Activated CD4-positive, CD25-positive, alpha-beta regulatory T cell treated with anti-CD3 and anti-CD28 coated beads, Interleukin-2, amount 50 U/mL, for 72 hours (primary cell): ENCODE measurements at places on chromosomes 4 and X.
A peak's percentile ranks its signal among the peaks of the same experiment; 100 is the strongest.

DNA sequence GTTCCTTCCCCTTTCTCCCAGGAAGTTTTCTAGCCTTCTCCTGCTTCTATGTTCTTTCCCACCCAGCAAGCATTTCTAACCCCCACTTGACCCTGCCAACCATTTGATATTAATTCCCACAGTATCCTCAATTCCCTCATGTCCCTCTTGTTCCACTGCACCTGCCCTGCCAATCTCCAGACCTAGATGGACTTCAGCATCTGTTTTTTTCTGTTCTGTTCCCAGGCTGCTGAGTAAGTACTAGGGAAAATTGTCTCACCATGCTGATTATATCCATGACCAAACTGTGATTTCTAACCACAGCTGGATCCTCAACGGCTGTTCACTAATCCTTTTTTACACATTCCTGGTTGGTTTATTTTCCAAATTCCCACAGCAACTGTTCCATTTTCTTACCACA lies 37.7 kb downstream of the CLCN5 start:
- no peak for DNase-seq

GRCh38 chrX:149131774-149132173 lies 373.3 kb downstream of the IDS start:
- DNase-seq, result no peak

DNA sequence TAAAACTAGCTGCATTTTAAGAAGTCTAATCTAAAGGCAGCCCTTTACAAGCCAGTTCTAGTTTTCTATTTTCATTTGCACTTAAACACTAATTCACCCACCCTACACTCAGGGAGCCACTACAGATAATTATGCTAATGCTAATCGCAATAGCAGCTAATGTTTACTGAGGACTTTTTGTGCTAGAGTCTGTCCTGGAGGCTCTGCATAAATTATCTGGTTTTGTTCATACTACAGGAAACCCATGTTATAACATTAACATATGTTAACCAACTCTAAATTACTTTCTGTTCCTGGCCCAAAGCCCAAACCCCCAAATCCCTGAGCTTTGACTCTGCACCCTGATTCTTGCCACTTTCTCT lies 480 bp upstream of the RADX start:
- no peak for DNase-seq

DNA sequence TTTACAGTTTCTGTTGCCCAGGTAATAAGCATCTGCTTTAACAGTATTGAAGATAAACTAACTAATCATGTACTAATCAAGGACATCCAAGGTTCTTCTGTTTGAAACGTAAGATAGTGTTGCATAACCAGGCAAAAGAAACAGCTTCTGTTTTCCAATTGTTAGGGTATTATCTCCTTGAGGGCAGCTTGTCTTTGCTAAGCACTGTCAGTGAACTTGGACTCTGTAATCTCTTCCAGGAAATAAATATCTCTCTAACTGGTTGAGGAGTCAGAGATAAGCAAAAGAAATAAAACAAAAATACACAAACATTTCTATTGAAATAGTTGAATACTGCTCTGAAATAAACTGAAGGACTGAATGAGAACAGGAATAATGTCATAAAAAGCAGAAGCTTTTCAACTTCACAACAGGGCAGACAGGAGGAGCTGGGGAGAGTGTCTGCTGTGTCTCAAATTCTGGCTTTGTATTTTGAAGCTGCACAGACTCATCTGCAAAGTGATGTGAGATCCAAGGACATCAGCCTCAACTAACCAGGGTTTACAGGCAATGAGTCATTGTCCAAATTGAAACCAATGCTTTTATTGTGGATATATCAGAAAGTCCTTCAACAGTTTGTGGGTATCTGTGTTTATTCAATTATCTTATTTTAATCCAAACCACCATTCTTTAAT lies 1253.0 kb upstream of the PCDH7 start:
- DNase-seq, result no peak

DNA sequence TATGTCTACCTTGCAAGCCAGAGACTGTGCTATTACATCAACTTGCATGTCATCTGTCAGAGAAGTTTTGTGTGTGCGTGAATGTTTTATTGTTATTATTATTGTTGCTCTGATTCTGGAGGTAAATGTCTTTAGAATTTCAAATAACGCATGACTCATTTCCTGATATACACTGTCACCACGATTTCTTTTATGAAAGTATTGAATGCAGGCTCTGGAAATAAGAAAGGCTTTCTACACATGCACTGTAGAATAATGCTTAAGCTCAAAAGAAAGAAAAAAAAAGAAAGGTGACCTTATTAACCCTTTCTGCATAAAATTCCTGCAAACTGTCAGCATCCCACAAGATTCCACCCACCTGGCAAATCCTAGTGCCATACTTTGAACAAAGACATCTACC lies 632.9 kb downstream of the ZNF674 start:
- no peak for DNase-seq

- no peak for DNase-seq
Observed at GRCh38 chr4:76035141-76035540, 729 bp downstream of the CXCL11 start.

- no peak for DNase-seq
Observed at GRCh38 chrX:46588263-46588662, 14.7 kb downstream of the CHST7 start.

DNA sequence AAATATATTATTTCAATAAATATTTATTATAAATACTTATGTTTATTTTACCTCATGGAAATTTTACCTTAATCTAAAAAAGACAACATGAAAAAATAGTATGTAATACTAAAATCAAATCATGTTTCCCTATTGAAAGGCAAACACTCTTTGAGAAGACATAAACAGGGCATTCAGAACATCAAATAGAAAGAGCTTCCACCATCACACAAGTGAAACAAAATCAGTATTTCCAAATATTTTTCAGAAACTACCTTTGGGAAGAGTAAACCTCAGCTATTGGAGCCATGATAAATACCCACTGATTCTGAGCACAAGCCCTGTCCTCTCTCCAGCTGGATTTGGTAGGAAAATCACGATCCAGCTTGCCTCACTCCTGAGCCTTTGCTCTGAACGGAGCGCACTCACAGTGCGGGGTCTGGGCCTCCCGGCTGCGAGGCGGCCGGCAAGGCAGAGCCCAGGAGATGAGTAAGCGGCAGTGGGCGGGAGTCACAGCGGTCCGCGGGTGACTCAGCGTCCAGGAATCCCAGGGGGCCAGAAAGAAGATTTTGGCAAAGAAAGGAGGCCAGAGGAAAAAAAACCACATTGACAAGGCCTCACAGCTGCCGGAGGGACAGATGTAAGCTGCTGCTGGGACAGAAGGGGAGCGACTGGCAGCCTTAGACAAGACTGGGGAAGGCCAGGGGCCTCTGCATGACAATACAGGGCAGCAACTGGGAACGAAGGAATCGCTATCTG lies 14.7 kb upstream of the ANXA5 start:
- DNase-seq, result peak; percentile 45

- DNase-seq, result no peak
Observed at GRCh38 chr4:137203601-137204000, 328.7 kb downstream of the PCDH18 start.

- DNase-seq, result no peak
Observed at GRCh38 chr4:57504139-57504538, 394.0 kb upstream of the IGFBP7 start.

DNA sequence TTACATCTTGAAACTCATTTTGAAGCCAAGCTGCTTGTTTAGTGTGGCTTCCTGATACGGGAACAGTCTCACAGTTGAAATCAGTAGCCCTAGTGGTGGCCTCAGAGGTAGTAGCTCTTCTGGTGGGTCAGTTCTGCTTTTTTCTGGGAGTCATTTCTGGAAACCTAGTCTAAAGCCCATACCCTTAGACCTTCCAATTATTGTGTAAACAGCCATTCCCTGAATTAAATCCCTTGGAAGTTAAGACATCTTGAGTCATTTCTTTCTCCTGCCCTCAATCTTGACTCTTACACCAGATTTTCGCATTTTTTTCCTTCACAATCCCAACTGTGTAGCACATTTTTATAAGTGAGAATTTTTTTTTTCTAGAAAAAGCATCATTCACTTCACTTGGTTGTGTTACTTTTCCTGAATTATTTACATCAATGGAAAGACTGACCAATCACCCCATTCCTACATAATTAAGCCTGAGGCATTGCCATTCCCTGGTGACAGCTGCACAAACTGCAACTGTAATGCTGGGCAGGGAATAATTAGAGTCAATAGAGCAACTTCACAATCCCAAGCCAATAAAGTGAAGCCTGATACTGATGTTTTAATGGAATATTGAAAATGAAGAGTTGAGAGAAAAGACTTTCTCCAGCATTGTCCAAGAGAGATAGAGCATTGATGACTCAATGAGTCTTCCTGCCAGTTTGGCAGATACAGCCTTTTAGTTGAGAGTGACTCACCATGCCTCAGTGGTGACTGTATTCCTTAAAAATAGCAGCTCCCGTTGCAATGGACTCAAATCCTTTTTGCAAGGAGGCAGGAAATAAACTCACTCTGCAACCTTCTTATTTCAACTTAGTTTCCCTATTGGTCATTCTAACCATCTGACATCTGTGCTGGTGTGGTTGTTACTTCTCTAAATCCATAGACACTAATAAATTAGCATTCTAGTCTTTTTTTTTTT lies 13.0 kb upstream of the SEPSECS start:
- DNase-seq, result no peak

GRCh38 chr4:3700736-3701135 lies 65.4 kb upstream of the ADRA2C start:
- no peak for DNase-seq

GRCh38 chr4:37008199-37008598 lies 236.3 kb upstream of the NWD2 start:
- no peak for DNase-seq

- no peak for DNase-seq
Observed at GRCh38 chrX:103818842-103819619, 13.0 kb downstream of the RAB9B start.

- DNase-seq, result no peak
Observed at GRCh38 chr4:86091201-86091600, 268.7 kb downstream of the MAPK10 start.

GRCh38 chrX:96764864-96765263 lies 80.2 kb downstream of the DIAPH2 start:
- no peak for DNase-seq

- DNase-seq, result no peak
Observed at GRCh38 chr4:71584585-71584984, 199.3 kb downstream of the GC start.

DNA sequence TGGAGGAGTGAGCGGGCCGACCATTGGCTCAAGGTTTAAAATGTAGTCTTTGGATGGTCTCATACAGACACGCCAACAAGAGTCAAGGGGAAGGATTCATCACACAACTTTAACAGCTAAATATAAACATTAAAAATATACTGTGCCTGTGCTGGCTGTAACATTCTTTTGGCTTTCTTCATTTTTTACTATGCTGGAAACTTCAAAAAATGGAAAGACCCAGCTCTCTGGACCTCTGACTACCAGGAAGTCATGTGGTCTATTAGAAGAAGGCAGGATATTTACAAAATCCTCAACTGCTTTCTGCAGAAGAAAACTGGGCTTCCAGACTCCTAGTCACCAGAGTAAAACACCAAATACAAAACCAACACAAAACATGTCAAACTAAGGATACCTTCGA lies 49.8 kb upstream of the KLF3 start:
- no peak for DNase-seq

- DNase-seq, result no peak
Observed at GRCh38 chr4:147596377-147596776, 20.8 kb upstream of the TMEM184C start.
